ENCODE measurements at places on chromosomes 3 and 15.

GRCh38 chr3:171342200-171342599 lies 118.0 kb downstream of the TNIK start:
- no peak for DNase-seq

- peak; percentile 89 for DNase-seq
These were observed 68.8 kb upstream of the ZNF148 start for GRCh38 chr3:125443923-125444322.

- peak; percentile 60 for DNase-seq
These were observed 31.1 kb downstream of the TPM1 start for GRCh38 chr15:63073497-63074172.

DNA sequence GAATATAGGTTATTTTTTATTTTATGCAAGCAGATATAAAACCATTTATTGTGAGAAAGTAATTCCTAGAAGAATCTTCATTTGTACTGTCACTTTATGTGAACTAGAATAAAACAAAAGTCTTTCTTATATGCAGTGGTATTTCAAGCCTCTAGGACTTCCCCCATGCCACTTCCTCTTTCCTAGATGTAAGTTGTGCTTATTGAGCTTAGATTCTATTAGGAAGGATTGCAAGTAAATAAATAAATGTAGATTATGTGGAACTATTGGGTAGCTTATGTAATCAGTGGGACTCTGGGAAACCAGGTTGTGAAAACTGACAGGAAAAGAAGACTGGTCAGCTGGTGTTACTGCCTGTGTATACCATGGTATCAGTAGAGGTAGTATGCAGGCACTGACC lies 169.7 kb downstream of the RSRC1 start:
- no peak for DNase-seq

DNA sequence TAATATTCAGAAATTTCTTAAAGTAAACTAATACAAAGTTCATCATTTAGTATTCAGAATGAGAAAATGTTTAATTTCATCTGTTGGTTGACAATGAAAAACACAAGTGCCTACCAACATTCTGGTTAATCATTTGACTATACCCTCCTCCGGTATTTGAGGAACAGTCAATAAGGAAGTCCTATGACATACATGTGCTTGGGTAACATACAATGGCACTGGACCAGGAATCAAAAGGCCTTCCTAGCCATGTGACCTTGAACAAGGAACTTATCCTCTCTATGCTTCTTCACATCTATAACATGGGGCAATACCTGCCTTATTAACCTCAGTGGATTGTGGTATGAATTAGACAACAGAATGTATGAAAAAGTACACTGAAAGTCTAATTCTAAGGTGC lies 65.8 kb downstream of the ZNF280D start:
- DNase-seq: no peak

Measured in fibroblast of skin of right biceps (primary cell).